Thyroid gland (tissue), 4 donors: ENCODE measurements at places on chromosomes 2 and 18.

DNA sequence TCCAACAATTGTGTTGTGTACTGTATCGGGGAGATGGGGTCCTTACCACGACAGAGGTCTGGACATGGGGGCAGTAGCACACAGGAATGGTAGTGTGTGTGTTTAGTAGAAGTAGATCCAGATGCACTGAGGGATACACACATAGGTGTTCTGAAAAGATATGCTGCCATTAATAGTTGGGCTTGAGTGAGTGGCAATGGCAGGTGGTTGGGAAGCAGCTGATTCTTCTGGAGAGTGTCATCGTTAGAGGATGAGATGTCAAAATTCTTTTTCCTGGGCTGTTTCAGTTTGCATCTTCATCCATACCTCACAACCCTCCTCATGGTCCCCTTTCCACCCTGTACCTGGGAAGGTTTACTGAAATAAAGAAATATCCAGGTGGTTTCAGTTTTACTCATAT lies 66.6 kb downstream of the UGGT1 start:
- no peak overlapping the region for H3K4me3 ChIP-seq
- peaks cover 28% of the 10 kb centered on the region for H3K36me3 ChIP-seq
- no peaks in the 10 kb centered on the region for H3K27me3 ChIP-seq
- H3K4me1 ChIP-seq, result no peaks in the 10 kb centered on the region

DNA sequence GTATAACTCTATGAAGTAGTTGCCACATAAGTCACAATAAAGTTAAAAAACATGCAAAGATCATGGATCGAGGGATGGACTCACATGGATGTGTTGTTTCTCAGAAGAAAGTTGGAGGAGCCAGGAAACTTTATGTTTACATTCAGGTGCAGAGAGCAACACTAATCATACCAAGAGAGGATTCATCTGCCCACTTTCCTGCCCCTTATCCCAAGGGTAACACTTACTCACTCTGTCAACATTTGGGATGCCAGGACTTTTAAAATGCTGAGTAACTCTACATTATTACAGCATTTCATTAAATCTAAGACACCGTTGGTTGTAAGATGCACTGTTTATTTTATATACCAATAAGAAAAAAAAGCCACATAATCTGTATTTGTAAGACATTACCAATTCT lies 170.4 kb downstream of the KCNE4 start:
- H3K27me3 ChIP-seq, result no peaks in the 10 kb centered on the region
- no peak overlapping the region for H3K4me3 ChIP-seq
- H3K36me3 ChIP-seq, result no peaks in the 10 kb centered on the region
- no peak for DNase-seq
- H3K4me1 ChIP-seq, result no peaks in the 10 kb centered on the region

GRCh38 chr18:3466872-3467271 lies 16.9 kb downstream of the TGIF1 start:
- H3K4me3 ChIP-seq, result no peak overlapping the region
- no peak overlapping the region for H3K27ac ChIP-seq
- H3K4me1 ChIP-seq, result no peaks in the 10 kb centered on the region
- H3K27me3 ChIP-seq, result no peaks in the 10 kb centered on the region
- H3K36me3 ChIP-seq, result no peaks in the 10 kb centered on the region
- no peak for DNase-seq

GRCh38 chr2:211744379-211744778 lies 794.2 kb downstream of the ERBB4 start:
- H3K36me3 ChIP-seq, result no peaks in the 10 kb centered on the region
- H3K4me3 ChIP-seq, result no peak overlapping the region
- H3K27me3 ChIP-seq, result no peaks in the 10 kb centered on the region
- no peaks in the 10 kb centered on the region for H3K4me1 ChIP-seq
- H3K27ac ChIP-seq, result no peak overlapping the region

DNA sequence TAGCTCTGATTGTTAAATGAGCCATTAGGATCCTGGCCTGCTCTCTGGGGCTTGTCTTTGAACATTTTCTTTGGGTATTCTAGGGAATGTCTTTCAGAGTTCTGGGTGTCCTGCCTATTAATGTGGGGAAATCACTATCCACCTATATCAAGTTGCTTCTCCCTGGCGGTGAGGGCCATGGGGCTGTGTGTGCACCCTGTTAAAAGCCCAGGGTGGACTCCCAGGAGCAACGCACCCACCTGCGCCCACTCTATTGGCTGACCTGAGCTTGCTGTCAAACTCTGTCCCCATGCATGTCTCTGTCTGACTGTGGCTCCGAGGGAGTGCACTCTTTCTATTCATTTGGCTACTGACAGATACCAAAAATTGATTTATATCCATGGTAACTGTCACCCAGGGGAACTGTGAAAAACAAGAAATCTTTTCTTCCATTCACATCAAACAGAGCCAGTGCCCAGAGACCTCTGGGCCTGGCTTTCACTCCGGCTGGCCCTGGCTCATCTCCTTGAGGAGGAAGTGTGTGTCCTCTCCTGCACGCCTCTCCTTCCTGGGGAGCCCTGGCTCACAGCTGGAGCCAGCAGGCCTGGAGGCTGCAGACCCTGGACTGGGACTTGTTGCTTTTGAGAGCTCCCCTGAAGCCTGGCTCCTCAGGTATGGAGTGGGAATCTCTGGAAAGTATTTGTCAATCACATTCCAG lies 10.5 kb upstream of the TOGARAM2 start:
- no peak overlapping the region for H3K27ac ChIP-seq

DNA sequence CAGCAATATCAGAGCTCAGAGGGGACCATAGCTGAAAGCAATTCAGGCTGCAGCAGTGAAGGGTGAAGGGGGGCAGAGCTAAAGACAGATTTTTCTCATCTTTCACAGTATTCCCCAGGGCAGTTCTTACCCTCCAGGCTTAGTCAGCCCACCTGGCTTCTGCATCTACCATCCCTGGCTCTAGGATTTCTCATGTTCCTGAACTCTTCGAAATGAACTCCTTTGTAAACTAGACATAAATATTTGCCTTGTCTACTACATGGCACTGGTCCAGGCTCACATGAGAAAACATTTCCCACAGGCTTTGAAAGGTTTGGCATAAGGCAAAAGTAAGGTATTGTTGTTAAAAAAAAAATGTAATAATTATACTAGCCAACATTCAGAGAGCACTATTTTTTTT lies 23.6 kb upstream of the NEB start:
- H3K4me1 ChIP-seq, result no peaks in the 10 kb centered on the region
- no peaks in the 10 kb centered on the region for H3K27me3 ChIP-seq
- H3K4me3 ChIP-seq, result no peak overlapping the region
- no peak overlapping the region for H3K27ac ChIP-seq
- DNase-seq, result no peak
- no peaks in the 10 kb centered on the region for H3K36me3 ChIP-seq

DNA sequence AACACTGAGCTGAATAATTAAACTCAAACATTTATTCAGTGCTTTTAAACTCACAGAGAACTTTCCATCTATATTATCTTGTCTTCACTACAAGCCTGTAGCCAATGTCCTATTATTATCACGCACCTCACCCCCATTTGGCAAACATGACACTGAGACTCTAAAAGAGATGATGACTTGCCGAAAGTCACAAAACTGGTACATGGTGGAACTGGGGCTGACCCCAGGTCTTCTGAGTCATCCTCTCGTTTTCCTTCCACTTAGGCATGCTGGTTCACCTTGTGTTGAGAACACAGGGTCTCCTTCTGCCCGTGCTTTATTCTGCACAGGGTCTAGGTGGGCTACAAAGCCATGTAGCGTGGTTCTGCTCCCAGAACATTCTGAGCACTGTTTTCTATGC lies 230.0 kb upstream of the MGAT5 start:
- no peak overlapping the region for H3K27ac ChIP-seq
- DNase-seq, result no peak
- H3K4me3 ChIP-seq, result no peak overlapping the region

GRCh38 chr18:53785811-53786210 lies 438.7 kb downstream of the MBD2 start:
- no peaks in the 10 kb centered on the region for H3K4me1 ChIP-seq
- no peaks in the 10 kb centered on the region for H3K27me3 ChIP-seq
- no peak for DNase-seq
- no peaks in the 10 kb centered on the region for H3K36me3 ChIP-seq
- no peak overlapping the region for H3K27ac ChIP-seq
- H3K4me3 ChIP-seq, result no peak overlapping the region

DNA sequence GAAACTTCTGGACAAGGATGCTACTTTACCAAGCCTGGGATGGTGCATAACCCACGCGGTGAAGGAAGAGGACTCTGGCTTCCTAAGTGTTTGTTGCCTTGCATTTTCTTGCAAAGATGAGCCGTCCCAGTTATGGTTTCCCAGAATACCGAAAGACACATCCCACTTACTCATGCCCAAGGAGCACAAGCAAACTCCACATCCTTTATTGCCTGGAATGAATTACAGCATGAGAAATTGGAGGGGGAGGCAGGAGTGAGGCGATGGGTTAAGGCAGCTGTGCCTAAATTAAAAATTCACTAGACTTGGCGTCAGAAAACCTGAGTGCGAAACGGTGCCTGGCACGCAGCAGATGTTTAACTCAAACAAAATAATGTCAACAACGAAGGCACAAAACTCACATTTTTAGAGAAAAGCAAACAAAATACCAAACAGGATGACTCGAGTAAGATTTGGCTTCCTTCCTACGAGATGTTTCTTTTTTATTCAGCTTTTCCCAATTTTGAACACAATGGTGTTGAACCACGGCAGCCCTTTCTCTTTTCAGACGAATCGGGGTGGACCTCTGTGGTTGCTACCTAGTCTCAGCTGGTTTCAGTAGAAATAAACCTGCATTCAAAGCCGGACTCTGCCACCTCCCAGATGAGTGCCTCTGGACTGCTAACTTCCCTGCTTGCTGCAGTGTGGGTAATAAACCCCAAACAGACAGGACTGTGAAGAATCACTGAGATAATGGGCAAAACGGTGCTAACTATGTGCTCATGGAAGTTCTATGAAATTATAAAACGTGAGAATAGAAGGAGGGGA lies 100.3 kb upstream of the NCK2 start:
- H3K27me3 ChIP-seq, result no peaks in the 10 kb centered on the region
- H3K4me1 ChIP-seq, result peaks cover 28% of the 10 kb centered on the region
- H3K36me3 ChIP-seq, result no peaks in the 10 kb centered on the region
- peak overlapping the region; percentile 49 for H3K27ac ChIP-seq
- no peak overlapping the region for H3K4me3 ChIP-seq
- no peak for DNase-seq

GRCh38 chr2:204357286-204357685 lies 188.0 kb upstream of the PARD3B start:
- no peaks in the 10 kb centered on the region for H3K27me3 ChIP-seq
- H3K4me1 ChIP-seq, result no peaks in the 10 kb centered on the region
- no peaks in the 10 kb centered on the region for H3K36me3 ChIP-seq
- DNase-seq, result no peak
- no peak overlapping the region for H3K4me3 ChIP-seq

DNA sequence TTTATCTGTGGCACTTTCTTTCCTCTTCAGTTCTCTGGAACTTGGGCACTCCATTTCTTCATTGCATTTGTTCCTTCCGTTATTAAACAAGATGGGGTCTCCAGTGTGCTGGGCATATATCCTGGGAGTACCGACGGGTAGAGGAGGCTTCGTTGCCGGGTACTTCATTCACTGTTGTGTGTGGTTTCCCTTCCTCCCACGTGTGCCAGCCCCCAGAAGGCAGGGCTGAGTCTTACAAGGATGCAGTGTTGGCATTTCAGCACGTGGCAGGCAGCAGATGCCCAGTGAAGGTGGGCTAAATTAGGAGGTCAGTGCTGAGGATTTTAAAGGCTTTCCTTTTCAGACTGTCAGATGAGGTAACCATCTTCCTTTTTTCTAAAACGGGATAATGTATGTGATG lies 58.6 kb downstream of the MGAT5 start:
- no peak overlapping the region for H3K27ac ChIP-seq
- H3K4me1 ChIP-seq, result peaks cover 18% of the 10 kb centered on the region
- no peak for DNase-seq
- H3K36me3 ChIP-seq, result no peaks in the 10 kb centered on the region
- no peak overlapping the region for H3K4me3 ChIP-seq

GRCh38 chr2:222088561-222088960 lies 210.2 kb downstream of the PAX3 start:
- H3K36me3 ChIP-seq, result no peaks in the 10 kb centered on the region
- no peak overlapping the region for H3K27ac ChIP-seq
- DNase-seq, result no peak

DNA sequence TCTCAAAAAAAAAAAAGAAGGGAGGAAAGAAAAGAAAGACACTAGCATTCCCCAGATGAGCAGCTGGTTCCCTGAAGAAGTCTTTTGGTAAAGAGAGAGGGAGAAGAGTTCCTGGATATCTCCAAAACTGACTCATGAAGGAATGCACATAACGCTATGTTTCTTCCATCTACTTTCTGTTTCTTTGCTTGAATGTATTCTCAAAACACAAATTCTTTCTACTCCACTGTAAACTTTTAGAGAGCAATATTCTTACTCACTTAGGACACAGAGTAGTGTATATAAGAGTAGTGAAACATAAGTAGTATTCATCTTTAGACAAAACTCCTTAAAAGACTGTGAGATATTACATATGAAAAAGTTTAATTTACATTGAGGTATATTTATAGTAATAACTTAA lies 64.2 kb downstream of the TRIP12 start:
- H3K27me3 ChIP-seq, result no peaks in the 10 kb centered on the region
- DNase-seq, result no peak
- H3K27ac ChIP-seq, result no peak overlapping the region
- no peaks in the 10 kb centered on the region for H3K4me1 ChIP-seq

- no peaks in the 10 kb centered on the region for H3K4me1 ChIP-seq
- no peak overlapping the region for H3K27ac ChIP-seq
Observed at GRCh38 chr2:186032102-186032738, 293.6 kb downstream of the FSIP2 start.

DNA sequence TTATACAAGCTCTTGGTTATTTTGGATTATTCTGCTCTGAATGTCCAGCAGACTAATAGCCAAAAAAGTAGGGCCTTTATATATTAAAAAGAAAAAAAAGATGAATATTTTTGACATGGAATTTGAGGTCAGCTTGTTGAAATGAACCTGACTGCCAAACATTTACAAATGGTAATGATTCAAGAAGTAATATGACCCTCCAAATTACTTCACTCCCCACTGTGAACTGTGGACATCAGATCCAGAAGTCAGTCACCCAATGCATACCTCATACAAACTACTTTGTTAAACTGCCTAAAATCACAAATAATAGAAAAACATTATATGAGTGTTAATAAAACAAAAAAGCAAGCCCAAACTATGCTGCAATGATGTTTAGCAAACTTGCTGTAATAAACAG lies 10.0 kb downstream of the EPG5 start:
- DNase-seq, result no peak
- H3K4me1 ChIP-seq, result peaks cover 13% of the 10 kb centered on the region
- H3K36me3 ChIP-seq, result peaks cover 13% of the 10 kb centered on the region
- no peak overlapping the region for H3K27ac ChIP-seq
- H3K27me3 ChIP-seq, result no peaks in the 10 kb centered on the region

GRCh38 chr18:55232506-55232905 lies 273.2 kb upstream of the CCDC68 start:
- peaks cover 5% of the 10 kb centered on the region for H3K4me1 ChIP-seq
- peaks cover 21% of the 10 kb centered on the region for H3K36me3 ChIP-seq
- no peak for DNase-seq
- no peaks in the 10 kb centered on the region for H3K27me3 ChIP-seq

- H3K27ac ChIP-seq, result no peak overlapping the region
- no peak overlapping the region for H3K4me3 ChIP-seq
- H3K27me3 ChIP-seq, result no peaks in the 10 kb centered on the region
- H3K4me1 ChIP-seq, result no peaks in the 10 kb centered on the region
- DNase-seq, result no peak
- peaks cover 26% of the 10 kb centered on the region for H3K36me3 ChIP-seq
Observed at GRCh38 chr2:232859385-232859916, 10.6 kb upstream of the SNORC start.
